Lung microvascular endothelial cell (primary cell): ENCODE measurements at places on chromosomes 11 and 22.

DNA sequence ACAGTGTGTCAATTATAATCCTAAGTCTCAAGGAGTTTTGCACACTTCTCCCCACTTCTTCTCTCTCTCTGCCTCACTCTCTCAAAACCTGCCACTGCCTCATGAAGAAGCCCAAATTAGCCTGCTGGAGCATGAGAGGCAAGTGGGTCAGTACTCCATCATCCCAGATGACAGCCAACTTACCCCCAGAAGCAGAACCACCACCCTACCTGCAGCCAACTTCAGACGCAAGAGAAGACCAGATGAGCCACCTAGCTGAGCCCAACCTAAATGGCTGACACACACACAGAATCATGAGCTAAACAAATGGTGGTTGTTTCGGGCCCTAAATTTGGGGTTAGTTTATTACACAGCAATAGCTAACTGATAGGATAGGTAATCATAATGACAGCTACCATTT is 61.2 kb downstream of the CD82 start:
- no peak for DNase-seq

GRCh38 chr22:23786261-23786710 is 480 bp upstream of the SMARCB1 start:
- DNase-seq, result no peak

DNA sequence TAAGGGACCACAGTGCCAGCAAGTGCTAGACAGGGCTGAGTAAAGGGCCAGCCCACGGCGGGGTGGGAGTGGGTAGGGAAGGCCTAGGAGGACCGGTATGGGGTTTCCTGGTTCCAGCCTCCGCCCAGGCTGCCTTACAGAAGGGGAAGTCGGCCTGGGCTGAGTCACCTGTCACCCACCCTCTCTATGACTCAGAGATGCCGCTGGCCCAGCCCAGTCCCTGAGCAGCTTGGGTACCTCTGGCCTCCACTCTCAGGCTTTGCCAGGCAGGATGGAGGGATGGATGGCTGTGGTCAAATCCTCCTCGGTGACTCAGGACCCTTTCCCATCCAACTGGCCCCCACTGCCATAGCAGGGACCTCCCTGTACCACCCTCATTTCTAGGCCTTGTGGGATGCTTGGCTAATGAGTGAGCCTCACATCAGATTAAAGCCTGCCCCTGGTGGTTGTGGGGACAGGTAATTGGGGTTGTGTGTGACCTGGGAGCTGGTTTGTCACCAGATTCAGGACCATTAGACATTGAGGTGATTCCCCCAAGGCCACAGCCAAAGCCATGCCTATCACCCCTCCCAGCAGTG is 13.9 kb downstream of the SLC35E4 start:
- DNase-seq, result peak; percentile 91

GRCh38 chr11:85595285-85595884 is 31.8 kb downstream of the DLG2 start:
- peak; percentile 70 for DNase-seq

DNA sequence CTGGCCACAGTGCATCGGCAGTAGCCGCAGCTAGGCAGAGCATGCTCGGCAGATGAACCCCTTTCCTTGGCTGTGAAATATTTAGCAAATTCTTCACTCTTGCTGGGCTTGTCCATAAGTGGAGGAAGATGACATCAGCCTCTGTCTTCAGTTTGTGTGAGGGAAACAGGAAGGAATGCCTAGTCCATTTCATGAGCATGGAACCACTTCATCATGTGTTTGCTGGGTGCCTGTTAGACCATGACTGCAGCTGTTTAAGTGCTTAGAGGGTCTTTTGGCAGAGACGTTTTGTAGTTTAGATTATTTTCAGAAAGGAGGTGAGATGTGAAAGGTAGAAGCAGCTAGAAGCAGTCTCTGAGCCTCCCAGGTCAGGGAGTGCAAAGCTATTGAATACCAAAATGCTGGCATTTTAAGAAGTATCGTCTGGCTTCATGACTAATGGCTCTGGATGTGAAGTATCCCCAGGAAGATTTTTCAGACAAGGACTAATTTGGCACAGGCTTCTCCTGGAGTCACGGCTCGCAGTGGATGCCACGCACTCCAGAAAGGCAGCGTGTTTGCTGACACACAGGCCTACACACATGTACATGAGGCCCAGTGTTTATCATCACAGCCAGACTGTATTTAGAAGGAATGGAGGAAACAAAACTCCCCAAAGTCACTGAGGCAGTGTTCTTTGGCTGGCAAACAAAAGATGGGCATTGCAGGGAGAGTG is 43.1 kb upstream of the GRAMD1B start:
- no peak for DNase-seq

DNA sequence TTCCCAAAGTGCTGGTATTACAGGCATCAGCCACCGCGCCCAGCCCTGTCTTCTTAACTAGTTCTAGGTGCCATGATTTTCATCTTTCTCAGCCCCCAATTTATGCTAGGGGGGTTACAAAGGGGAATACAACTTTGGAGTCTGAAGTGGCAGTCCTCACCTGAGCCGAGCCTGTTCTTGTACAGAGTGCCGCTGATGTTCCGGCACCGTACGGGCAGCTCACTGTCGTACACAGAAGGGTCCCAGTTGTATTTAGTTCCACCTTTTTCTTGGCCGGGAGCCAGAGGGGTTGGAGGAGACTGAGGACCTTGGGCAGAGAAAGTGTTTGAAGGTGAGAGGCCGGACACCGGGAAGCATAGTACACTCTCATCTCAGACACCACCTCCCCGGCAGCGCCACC is 7.3 kb downstream of the DEAF1 start:
- no peak for DNase-seq

GRCh38 chr11:128339792-128340191 is 247.6 kb downstream of the ETS1 start:
- no peak for DNase-seq
